ENCODE measurements at places on chromosomes 2 and 18.
A peak's percentile ranks its signal among the peaks of the same experiment; 100 is the strongest.

- no peak for DNase-seq
Observed at GRCh38 chr2:58010599-58010998, 36.0 kb upstream of the VRK2 start.

DNA sequence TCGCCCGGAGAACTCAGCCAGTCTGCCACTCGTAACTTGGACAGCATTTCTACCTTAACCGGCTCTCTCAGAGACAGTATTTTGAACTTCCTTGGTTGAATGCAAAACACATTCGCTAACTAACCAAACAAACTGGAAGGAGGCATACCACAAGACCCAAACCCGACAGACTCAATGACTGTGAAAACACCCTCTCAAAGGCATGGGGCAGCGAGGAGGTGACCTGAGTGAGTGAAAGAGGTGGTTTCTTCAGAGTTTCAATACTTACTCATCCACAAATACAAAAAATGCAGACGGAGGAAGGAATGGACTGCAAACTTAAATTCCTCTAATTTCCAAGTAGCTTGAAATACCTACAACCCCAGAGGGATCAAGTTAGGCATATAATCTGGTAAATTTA, 132.9 kb downstream of the GAREM1 start:
- no peak for DNase-seq

GRCh38 chr18:7603259-7604000, 36.3 kb downstream of the PTPRM start:
- DNase-seq: no peak

DNA sequence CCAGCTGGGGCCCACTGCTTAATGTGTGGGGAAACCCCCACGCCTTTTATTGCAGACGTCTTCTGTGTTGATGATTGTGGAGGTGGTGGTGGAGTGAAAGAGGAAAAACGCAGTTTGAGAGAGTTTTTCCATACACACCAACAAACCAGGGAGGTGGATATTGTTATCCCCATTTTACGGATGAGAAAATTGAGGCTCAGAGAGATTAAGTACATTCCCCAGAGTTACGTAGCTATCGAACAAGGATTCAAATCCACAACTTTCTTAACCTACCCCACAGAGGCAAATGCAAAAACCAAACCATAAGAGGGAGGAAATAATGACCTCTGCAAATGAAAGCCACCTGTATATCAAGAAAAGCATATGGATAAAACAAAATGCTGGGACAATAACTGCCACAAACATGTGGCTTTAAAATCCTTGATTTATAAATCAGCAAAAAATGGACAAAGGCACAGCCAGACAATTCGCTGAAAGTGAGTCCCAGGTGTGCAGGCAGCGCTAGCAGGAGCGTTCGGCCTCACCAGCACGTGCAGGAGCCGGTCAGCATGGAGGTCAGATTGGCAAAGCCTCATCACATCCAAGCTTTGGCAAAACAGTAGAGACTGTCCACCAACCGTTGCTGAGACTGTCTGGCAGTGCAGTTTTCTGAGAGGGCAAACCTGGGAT, 12.6 kb upstream of the RAB17 start:
- DNase-seq: no peak

- DNase-seq: no peak
Observed at GRCh38 chr2:77271262-77271661, 250.9 kb downstream of the LRRTM4 start.

DNA sequence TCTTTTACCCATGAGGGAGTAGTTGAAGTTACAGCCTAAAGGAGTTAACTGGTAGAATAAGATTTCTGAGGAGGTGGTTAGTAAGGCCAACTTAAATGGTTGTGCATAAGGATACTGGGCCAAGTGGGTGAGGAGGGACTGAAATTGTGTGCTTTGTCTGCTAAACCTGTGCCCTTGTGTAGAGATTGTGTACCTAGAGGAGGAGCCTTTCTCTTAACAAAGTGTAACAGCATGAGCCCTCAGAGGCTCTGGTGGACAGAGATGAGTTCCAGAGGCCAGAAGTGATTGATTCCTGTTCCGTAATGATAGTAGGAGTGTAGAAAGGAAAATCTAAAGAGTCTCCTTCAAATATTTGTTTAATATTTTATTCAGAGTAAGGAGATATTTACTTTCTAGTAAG, 42.9 kb downstream of the OTX1 start:
- DNase-seq: no peak

DNA sequence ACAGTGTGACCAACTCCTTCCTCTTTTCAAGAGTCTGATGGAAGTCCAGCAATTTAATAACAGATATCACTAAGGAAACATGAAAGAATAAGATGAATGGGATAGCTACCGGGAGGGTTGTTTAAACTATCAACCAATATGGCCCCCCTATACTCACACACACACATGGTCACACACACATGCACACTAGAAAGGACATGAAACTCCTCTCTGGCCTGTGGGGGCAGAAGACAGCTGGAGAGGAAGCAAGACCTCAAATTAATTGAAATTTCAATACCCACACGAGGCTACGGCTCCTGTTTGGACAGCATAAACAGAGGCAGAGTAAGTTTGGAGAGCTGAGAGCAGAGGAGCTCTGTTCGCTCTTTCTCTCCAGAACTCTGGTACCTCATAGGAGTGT, 34.7 kb upstream of the REEP1 start:
- no peak for DNase-seq

GRCh38 chr2:11303290-11304013, 41.0 kb downstream of the ROCK2 start:
- no peak for DNase-seq

DNA sequence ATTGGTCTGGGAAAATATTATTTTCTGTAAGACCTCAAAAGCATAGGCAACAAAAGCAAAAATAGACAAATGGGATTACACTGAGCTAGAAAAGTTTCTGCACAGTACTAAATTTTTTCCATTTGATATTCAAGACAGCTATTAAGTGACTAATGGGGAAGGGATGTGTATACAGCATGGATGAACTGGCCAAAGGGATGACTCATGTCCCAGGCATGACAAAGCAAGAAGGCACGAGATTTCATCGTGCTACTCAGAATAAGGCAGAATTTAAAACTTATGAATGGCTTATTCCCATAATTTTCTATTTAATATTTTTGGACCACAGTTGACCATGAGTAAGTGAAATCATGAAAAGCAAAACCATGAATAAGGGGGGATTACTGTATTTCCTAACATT, 1250.1 kb upstream of the GYPC start:
- no peak for DNase-seq

DNA sequence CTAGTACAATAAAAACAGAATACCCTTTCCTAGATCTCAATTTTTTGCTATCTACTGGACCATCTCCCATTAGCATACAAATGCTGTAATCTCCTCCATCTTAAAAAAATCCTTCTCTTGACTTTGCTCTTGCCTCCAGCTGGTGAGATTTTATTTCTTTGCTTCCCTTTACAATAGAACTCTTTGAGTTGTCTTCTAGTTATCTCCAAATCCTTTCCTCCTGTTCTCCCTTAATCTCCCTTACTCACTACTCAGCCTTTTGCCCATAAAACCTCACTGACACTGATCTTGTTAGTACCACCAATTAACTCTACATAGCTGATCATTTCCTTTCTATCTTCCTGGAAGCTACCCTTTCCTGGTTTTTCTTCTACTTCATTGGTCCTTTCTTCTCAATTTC, 63.5 kb upstream of the FRZB start:
- no peak for DNase-seq

DNA sequence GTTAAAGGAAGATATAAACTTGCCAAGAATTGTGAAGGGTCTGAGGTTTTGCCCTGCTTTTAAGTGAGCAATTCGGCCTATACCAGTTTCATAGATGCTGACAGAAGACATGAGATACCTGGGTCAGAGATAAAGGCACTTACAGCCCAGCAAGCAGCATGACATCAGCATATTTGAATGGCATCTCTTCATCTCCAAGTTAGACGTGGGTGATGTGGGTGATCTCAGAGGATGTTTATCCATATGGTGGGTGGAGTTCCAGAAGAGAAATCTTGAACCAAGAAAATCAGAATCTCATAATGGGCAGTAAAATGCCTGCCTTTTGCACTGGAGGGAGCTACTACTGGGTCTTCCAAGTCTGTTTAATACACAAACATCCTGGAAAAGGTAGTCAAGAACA, 44.7 kb downstream of the GYPC start:
- DNase-seq: no peak

- DNase-seq: no peak
Observed at GRCh38 chr2:64056021-64056420, 36.8 kb upstream of the VPS54 start.

DNA sequence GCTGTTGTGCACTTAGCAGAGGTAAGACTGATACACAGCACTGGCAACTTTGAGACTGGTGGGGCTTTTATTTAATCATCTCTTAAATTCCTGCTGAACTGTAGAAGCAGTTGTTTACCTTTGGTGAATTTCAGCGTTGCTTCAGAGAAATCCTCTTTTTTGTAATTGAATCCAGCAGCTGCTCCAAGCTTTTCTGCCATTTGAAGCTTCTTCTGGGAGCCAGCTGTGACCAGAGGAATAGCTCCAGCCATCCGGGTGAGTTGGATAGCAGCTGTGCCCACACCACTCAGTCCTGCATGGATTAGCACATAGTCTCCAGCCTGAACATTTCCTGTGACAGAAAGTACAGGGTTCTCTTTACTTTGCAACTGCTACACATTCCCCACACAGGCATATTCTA, 3.9 kb downstream of the TP53I3 start:
- no peak for DNase-seq

DNA sequence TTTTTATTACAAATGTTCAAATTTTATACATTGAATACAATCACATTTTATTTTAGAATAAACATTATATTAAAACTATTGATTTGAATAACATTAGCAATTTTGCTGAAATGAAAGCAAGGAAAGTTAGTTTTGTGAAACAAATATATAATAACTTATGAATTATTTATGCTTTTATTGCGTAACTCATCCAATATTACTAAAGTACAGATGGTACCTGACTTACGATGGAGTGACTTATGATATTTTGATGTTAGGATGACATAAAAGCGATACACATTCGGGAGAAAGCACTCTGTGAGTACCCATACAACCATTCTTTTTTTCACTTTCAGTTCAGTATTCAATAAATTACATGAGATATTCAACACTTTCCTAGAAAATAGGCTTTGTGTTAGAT, 26.5 kb downstream of the GPR39 start:
- no peak for DNase-seq

DNA sequence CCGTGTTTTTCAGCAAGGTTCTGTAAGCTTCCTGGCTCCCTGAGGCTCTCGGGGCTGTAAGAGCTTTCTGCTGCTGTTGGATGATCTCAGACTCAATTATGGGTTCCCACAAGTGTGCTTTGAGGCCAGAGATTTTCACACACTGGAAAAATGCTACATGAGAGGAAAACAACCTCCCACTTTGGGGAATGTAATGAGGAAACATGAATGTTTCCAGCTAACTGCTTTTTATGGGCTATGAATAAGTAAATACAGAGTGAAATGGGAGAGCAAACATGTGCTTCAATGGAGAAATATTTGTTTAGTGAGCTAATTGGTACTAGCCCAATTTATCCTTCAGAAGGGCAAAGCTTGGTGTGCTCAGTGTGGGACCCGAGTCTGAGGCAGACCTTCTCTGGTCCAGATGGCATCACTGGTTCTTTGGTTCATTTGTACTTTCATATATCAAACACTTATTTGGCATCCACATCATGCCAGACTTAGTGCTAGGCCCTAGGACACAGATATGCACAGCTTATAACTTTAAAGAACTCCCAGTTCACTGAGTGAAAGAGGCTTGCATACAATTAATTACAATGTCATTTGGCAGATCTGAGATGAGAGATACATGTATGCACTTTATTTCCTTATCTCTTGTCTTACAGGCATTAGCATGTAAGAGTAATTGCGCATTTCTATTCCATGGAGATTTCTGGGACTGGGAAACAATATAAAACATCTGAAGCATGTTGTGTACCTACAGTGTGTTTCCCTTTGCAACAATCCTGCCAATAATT, 248.8 kb downstream of the RDH14 start:
- DNase-seq: peak; percentile 30

- no peak for DNase-seq
Observed at GRCh38 chr2:172488556-172488955, 61.2 kb downstream of the ITGA6 start.

DNA sequence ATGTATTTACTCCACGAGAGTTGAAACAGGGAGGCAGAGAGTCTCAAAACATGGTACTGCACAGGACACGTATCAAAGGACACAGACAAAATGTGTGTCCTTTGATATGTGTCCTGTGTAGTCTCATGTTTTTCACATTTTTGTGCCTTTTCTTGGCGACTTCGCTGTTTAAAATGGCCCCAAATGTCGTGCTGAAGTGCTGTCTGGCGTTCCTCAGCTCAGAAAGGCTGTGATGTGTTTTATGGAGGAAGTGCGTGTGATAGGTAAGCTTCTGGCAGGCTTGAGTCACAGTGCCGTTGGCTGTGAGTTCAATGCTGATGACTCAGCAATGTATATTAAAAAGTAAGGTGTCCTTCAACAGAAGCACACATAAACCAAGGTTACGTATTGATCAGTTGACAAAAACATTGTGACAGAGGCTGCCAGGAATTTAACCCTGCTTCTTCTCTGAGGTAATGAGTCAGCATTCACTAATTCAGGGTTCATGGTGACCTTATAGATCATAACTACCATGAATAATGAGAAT, 78.2 kb downstream of the DYSF start:
- DNase-seq: no peak

DNA sequence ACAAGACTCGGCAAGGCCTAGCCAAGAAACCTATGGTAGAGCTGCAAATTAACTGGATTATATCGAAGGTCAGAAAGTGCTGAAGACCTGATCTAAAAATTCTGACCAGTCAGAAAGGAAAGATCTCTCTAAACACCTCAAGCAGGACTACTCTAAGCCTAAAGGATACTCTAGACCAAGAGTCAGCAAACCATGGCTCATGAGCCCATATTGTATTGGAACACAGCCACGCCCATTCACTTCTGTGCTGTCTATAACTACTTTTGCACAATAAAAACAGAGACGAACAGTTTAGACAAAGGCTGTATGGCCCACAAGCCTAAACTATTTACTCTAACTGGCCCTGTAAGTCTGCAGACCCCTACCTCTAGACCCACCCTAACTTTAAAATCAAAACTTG, 18.7 kb downstream of the RTN4 start:
- no peak for DNase-seq

DNA sequence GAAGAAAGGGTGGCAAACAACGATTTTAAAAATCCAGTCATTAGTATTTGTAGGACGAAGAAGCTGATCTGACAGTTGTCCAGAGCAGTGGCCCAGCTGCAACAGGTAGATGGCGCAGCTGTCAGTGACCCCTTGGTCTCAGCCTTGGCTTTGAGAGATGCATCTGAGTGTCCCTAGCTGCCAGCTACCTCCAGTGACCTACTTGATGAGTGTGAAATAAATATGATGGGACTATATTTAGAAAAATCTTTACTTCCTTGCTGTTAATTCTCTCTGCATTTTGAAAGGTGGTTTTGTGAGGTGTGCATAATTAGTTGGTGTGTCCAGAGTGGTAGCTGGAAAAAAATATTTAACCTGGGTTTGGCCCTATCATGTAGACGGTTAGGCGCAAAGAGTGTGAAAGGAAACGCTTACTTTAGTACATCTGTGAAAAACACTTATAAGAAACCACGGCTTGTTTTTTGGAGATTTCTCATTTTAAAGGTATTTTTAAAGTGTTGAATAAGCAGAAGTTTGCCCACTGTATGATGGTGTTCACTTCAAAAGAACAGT, 963 bp downstream of the INPP1 start:
- DNase-seq: no peak

GRCh38 chr2:44766220-44766619, 175.3 kb upstream of the SIX3 start:
- no peak for DNase-seq

GRCh38 chr2:177000061-177000714, 212.4 kb upstream of the HNRNPA3 start:
- DNase-seq: no peak

- no peak for DNase-seq
Observed at GRCh38 chr2:140695155-140695554, 1435.7 kb downstream of the LRP1B start.

- no peak for DNase-seq
Observed at GRCh38 chr18:26510337-26510736, 38.0 kb downstream of the KCTD1 start.

Measured in NCI-H1105 (cell line).